SIG-M5 (cell line): ENCODE measurements at places on chromosomes 7 and 10.

- DNase-seq = no peak
Measured at GRCh38 chr10:3784510-3785250, at the start of gene KLF6. TSS of gene KLF6 (minus strand) at chr10:3785209. CDS start at chr10:3785014, 195 bp downstream.

- no peak for DNase-seq
Measured at GRCh38 chr7:137934941-137935883, 66.7 kb downstream of the CREB3L2 start.

DNA sequence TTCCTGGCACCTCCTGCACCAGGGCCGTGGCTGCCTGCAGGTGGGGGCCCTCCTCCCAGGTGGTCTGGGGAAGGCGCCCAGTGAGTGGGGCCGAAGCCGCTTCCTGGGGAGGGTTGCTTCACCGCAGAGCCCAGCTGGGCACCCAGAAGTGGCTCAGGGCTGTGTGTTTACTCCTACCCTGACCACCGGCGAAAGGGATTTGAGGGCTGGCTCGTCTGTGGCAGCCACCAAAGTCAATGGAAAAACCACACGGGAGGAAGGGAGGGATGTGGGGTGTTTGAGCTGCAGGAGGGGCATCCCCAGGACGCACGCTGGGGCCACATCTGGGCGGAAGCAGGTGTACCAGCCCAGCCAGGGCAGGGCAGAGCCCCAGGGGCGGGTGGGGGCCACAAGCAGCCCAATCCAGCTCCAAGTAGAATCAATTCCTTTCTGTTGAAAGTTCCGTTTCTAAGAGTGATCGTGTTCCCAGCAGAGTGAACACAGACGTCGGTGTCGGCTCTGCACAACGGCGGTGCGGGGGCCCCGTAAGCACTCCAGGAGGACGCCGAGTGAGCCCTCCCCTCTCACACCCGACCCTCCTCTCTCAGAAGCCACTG, 69.9 kb downstream of the FOXL3 start:
- no peak for DNase-seq

GRCh38 chr10:79320820-79321493, 26.3 kb upstream of the PPIF start:
- DNase-seq = peak; percentile 64

GRCh38 chr10:68385740-68386139, 21.3 kb downstream of the RUFY2 start:
- DNase-seq = no peak

DNA sequence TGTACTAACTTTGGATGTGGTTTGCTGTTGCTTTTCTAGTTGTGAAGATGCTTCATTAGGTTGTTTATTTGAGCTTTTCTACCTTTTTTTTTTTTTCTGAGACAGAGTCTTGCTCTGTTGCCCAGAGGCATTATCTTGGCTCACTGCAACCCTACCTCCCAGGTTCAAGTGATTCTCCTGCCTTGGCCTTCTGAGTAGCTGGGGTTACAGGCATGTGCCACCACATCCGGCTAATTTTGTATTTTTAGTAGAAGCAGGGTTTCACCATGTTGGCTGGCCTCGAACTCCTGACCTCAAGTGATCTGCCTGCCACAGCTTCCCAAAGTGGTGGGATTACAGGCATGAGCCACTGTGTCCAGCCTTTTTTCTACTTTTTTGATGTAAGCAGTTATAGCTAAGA, 93.7 kb downstream of the ADAM22 start:
- DNase-seq = no peak

DNA sequence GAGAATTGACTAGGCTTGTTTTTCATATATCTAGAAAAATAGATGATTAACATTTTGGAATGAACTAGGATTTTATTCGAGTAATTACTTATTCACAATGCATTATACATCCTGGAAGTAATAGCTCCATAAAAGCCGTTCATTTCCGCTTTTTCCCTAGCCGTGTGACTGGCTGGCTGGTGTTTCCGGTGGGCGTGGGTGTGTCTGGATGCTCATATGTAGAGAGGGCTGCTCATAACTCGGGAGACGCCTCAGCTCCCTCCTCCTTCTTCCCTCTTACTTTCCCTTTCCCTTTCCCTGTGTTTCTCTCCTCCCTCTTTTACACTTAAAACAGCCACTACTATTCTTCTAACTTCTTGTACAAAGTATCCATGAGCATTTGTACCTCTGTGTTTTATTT, 187.7 kb upstream of the VSTM2A start:
- DNase-seq = no peak

GRCh38 chr10:98006266-98006665, 24.2 kb downstream of the CRTAC1 start:
- DNase-seq = no peak

GRCh38 chr10:49598164-49598856, 11.8 kb upstream of the SLC18A3 start:
- DNase-seq = no peak

DNA sequence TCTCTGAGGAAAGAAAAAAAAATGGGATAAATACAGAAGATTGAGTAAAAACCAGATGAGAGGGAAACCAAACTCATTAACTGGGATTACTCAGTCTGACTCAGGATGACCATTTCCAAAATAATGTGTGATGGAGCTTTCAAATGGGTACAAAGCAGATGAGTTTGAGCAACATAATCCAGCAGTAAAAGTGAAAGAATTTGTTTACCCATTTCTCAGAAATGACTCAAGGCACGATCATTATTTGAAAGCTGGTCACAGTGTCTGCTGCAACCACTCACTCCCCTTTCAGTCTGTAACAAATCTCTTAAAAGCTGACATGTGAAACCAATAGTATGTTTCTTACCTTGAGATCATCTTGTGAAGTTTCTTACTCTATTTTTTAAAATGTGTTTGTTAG, 104.7 kb upstream of the KLF14 start:
- DNase-seq = no peak

GRCh38 chr10:132588301-132589013, 50.9 kb downstream of the INPP5A start:
- peak; percentile 95 for DNase-seq

DNA sequence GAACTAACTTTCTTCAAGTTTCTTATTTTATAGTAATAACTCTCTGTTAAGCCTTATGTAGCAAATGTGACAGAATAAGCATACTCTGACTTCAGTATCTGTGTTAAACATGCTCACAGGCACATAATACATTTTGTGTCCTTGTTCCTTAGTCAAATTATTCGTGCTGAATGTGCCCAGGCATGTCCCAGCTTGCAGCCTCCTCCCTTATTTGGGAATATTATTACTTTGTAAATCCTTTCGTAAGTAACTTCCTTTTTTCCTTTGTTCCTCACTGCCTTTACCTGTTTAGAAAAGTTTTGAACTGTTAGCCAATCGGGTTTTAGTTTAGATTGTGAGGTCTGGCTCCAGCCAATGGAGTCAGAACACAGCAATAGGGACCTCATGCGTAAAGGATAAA, 46.9 kb downstream of the GALNT11 start:
- no peak for DNase-seq

- no peak for DNase-seq
Measured at GRCh38 chr7:88071994-88072714, 138.1 kb downstream of the ADAM22 start.

DNA sequence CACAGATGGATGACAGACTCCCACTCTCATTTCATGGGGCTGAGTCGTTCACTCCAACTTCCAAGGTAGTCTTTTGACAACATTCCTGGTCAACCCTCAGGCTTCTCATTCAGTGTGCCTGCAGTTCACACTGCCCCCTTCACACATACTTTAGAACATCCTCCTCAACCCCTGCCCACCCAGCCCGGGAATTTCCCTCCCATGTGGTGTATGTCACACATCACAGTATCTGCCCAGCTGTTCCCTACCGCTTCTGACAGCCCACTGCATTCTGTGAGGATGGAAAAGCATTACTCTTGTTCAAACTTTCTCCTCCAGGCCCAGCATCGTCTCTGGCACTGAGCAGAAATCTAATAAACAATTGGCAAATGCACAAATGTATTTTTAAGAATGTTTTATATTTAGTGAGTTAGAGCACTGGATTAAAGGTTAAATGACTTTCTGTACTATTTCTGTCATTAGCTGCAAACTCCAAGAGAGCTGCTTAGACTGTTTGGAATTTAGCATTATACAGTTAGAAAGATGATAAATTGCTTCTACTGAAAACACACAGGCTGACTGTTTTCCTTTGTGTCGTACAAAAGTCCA, 110.4 kb downstream of the SFMBT2 start:
- DNase-seq = no peak

DNA sequence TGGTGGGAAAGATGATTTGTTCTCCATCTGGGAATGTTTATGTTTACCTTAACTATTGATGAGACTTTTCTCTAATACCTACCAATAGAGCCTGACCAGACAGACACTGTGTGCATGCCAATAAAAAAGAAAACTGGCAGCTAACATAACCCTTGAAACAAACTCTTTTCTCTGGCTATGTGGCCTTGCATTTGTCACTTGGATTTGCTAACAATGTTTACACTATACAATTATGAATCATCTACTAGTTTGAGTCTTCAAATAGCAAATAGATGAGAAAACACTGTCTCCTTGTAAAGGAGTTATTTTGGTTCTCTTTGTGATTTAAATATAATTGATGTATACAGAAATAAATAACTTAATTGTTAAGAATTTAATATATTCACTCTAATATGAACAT, 273.1 kb downstream of the SEMA3D start:
- no peak for DNase-seq

- DNase-seq = no peak
Measured at GRCh38 chr7:40437936-40438634, 303.3 kb downstream of the SUGCT start.

DNA sequence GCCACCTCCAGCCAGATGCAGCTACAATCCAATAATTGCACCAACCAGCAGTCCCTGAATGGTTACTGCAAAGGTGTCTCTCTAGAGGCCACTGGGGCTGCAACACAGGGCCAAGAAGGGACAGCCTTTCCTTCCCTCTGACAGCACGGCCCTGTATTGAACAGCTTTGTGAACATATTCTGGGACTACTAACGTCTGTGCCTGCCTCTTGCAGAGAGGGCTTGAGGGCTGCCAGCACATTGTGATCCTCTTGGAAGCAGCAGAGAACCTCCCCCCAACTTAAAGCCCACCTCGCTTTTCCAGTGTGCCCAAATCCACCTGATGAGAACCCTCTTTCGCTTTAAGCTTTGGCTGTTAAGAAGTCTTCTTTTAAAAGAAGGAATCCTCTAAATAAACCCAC, 415.9 kb downstream of the RPS24 start:
- no peak for DNase-seq

DNA sequence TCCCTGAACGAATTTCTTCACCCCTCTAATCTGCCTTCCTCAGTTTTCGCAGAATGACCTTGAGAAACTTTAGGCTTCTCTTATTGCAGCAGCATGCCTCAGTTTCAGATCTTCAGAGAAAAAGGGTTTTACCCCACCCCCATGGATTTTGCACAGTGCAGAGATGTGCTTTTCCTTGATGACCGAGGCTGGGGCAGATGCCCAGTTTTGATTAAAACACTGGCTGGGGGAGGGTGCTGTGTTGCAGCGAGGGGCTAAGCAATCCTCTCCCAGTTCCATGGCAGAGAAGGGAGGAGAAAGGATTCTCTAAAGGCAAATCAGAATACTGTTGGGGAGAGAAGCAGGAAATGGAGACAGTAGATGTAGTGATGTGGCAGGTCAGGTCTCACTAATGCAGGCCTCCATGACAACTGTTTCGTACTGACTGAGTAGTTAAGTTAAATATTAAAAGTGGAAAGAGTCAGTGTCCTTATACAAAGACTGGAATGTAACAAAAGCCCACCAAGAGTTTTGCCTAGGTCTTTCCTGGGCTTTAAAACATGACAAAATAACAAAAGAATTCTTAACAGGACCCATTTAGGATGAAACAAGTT, 50.8 kb upstream of the PDZD8 start:
- DNase-seq = no peak
